ENCODE measurements at places on chromosomes 2 and 18.
A peak's percentile ranks its signal among the peaks of the same experiment; 100 is the strongest.

DNA sequence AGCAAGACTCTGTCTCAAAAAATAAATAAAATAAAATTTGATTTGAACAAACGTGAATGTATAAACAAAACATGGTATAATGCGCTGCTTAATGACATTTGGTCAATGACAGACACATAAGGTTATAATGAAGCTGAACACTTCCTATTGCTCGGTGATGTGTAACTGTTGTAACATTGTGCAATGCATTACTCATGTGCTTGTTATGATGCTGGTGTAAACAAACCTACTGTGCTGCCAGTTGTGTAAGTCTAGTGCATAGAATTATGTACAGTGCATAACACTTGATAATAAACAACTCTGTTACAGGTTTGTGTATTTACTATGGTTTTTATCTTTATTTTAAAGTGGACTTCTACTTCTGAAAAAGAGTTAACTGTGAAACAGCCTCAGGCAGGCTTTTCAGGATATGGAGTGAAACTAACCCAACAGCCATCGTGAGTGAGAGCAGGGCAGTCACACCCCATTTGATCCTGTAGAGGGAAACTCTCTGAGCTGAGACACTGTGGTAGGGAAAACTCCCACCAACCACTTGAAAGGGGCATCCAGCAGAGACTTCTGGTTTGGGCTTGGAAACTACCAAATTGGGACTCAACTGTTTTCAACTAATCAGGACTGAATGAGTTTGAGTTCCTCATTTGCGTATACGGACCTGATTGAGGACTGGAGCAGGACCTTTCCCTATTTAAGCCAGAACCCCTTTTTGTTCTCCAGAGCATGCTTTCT lies 8.7 kb upstream of the RPRD1A start:
- DNase-seq, result peak; percentile 15

GRCh38 chr2:158618891-158619490 lies 162.2 kb downstream of the PKP4 start:
- DNase-seq, result no peak

DNA sequence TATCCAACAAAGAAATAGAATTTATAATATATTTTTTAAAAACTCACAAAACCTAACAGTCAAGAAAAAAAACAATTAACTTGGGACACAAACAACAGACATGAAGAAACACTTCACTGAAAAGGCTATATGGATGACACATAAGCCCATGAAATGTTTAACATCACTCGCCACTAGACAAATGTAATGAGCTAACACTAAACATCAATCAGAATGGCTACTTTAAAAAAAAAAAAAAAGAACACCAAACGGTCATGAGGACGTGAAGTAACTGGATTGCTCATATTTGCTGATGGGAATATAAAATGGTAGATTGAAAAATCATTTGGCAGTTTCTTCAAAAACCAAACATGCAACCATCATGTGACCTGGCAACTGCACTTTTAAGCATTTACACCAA lies 97.3 kb upstream of the RGPD4 start:
- DNase-seq, result no peak

- no peak for DNase-seq
These were observed 19.4 kb downstream of the TEX44 start for GRCh38 chr2:231612109-231612455.

DNA sequence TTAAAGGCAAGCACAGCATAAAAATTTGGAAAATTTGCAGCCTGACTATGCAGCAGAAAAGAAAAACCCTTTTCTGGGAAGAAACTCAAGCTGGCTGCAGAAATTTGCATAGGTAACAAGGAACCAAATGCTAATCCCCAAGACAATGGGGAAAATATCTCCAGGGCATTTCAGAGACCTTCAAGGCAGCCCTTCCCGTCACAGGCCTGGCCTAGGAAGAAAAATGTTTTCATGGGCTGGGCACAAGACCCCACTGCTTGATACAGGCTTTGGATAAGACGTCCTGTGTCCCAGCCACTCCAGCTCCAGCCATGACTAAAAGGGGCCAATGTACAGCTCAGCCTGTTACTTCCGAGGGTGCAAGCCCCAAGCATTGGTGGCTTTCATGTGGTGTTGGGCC lies 717.6 kb downstream of the TDRD15 start:
- DNase-seq, result no peak

GRCh38 chr2:52904355-52904891 lies 863.2 kb upstream of the CHAC2 start:
- no peak for DNase-seq

GRCh38 chr18:60838677-60839076 lies 466.1 kb upstream of the MC4R start:
- no peak for DNase-seq

DNA sequence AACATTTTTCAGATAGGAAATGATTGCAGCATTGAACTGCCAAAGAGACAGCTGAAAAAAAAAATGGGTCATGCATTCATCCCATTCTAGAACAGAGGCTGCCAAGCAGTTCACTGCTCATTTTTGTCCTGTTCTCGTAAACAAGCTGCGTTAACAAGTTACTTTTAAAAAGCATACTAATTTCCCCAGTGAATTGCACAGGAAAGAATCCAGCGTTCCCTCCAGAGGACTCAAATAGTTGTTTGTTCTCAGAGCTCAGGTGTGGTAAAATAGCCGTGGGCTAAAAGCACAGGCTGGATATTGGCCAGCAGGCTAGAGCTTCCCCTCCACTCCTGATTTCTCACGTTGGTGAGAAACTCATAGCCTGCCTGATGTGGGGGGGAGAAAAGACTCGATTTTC lies 76.1 kb upstream of the AQP4 start:
- DNase-seq, result no peak

- no peak for DNase-seq
These were observed 1568.6 kb upstream of the NXPH2 start for GRCh38 chr2:140348826-140349225.

DNA sequence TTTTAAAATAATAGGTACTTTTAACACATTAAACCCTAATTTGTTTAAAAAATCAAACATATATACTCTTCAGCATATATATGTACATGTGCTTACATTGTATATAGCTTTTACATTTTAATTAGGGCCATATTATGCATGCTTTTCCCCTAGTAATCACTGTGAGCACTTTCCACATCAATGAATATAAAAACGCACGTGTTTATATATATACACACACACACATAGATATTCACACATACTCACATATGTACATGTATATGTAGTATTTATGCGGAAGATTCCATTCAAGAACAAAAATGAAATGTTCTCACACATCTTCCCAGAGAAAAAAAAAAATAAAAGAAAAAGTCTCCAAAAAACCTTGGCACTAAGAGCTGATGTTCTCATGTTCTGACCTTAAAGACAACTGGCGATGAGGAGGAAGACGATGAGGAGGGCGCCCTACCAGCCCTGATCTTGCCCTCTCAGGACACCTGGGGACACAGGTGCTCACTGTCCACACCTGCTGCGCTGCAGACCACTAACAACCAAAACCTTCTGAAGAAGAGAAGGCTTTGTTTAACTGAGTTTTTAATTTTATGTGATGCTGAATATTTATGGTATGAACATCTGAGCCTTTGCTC lies 184.7 kb downstream of the HDAC4 start:
- no peak for DNase-seq

GRCh38 chr2:20585710-20586594 lies 64.9 kb downstream of the HS1BP3 start:
- no peak for DNase-seq

DNA sequence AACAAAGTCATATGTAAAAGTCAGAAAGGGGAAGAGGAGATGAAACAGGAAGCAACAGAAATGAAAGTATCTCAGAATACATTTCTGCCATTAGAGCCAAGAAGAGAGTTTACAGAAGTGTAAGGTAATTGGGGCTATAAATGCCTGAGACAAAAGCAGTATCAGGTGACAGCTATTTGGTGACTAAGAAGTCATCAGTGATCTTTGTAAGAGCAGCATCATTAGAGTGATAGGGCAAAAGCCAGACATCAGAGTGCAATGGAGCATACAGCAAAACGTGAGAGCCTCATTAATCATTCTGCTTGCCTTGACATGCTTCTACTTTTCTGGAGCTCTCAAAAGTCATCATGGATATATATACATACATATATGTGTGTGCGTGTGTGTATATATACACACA lies 804.7 kb upstream of the PIK3C3 start:
- no peak for DNase-seq

GRCh38 chr2:56369316-56369715 lies 185.5 kb downstream of the CCDC85A start:
- DNase-seq, result no peak

DNA sequence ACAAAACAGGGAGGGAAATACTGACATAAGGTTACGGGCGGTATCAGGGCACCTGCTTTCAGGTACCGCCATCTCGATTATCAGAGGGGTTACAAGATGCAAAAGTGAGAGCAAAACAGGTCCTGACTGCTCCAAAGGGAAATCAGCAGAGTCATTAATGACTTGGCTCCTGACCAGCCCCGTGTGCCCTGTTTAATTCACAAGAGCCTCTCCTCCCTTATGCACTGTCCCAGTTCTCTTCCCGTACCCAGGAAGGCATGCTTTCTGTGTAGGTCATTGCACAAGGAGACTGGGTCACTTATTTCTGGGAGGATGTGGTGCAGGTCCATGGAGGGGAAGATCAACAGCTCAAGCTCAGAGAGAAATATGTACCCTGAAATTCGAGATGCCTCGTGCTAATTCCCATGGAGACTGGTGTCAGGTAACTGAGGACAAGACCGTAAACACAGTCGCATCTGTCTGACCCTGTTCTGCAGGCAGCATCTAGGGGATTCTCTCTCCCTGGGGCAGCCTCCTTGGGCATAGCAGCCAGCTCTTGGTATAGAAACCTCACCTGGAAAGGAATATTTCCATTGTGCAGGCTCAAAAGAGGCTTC lies 79.9 kb downstream of the HNRNPLL start:
- no peak for DNase-seq

GRCh38 chr2:84855731-84856130 lies 25.2 kb downstream of the TRABD2A start:
- no peak for DNase-seq

DNA sequence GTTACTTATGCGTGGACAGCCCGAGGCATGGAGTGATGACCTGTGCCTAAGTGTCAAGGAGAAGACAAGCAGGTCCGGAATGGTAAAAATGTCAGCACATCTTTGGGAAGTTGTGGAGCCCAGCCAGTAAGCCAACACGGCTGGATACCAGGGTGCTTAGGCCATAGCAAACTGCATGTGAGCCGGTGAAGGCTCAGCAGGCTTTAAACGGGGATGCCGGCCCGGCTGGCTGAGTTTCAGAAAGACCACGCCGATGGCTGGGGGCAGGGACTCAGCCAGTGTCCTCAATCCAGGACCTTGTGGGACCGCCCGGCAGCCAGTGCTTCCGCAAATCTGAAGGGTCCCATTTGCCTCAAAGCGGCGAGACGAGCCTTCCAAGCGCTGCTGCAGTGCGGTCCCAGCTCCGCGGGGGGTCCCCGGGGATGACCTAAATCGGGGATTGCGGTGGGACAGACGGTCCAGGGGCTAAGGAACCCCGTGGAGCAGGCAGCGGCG lies 946 bp upstream of the AGAP1 start:
- DNase-seq, result no peak

DNA sequence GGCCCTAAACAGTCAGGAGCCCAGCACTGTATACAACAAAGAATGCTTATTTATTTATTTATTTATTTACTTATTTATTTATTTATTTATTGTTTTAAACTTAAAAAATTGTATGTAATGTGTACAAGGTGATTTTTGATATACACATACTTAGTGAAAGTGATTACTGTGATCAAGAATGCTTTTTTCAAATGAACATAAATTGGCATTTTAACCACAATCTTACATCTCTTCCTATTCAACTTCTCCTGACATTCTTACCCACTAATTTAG lies 776.6 kb downstream of the TSN start:
- DNase-seq, result no peak

GRCh38 chr2:98029718-98030222 lies 34.0 kb upstream of the TMEM131 start:
- DNase-seq, result no peak

- no peak for DNase-seq
These were observed 85.7 kb downstream of the SEPTIN10 start for GRCh38 chr2:109527846-109528705.

- no peak for DNase-seq
These were observed 121.6 kb downstream of the ACOXL start for GRCh38 chr2:110853948-110854347.

DNA sequence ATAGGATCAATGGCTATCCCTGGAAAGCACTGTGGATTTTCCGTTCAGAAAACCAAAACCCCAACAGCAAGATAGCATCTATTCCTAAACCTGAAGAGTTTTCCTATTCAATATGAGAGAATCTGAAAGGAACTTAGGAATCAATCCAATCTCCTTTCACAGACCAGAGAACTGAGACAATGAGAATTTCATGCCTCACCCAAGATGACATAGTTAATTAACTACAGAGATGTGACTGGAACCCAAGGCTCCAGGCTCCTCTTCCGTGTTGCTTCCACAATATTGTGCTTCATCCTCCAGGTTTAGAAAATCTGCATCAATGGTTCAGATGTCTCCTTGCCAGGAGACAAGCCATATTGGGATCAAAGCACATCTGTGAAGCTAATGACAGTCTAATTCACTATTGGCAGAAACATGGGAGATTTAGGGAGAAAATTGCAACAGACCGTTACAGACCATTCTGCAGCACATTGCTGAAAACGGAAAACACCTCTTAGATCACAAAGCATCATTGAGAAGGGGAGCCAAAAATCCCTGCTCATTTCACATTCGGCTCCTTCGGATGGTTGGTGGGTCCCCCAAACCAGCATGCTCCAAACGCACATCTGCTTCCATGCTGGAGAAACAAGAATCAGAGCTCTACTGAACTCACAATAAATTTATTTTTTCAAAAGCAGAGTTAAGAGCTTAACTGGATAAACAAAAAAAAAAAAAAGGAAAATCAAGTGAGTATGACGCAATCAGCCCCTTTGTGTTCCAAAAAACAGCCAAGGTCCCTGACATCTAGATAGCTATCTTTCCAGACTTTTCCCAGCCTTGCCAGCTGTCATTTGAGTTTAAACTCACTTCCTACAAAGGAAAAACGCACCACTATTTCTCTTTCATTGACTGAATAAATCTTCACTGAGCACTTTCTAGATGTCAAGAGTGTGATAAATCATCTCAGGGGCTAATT lies 290.3 kb downstream of the C1D start:
- no peak for DNase-seq

DNA sequence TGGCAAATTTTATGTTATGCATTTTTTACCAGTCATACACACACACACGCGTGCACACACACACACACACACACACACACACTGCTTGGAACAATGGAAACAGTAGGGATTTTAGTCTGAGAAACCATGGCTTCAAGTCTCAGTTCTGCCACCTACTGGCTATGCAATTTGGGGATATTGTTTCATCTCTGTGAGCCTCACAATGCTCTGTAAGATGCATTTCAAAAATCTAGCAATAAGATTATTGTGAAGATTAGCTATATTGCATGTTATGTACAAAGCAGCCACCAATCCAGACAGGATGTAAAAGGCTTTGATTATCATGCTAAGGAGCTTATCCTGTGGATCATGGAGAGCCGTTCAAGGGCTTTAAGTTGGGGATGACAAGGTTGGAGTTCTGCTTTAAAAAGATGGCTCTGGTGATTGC lies 401.4 kb downstream of the NBAS start:
- peak; percentile 34 for DNase-seq

GRCh38 chr2:226050822-226051221 lies 651.3 kb downstream of the NYAP2 start:
- no peak for DNase-seq

Measured in fibroblast of skin of left biceps (primary cell).